ENCODE measurements at places on chromosomes 12 and 14.
A peak's percentile ranks its signal among the peaks of the same experiment; 100 is the strongest.

- DNase-seq = peak; percentile 97
Measured at GRCh38 chr12:49198431-49199155, 9.7 kb upstream of the TUBA1A start.

DNA sequence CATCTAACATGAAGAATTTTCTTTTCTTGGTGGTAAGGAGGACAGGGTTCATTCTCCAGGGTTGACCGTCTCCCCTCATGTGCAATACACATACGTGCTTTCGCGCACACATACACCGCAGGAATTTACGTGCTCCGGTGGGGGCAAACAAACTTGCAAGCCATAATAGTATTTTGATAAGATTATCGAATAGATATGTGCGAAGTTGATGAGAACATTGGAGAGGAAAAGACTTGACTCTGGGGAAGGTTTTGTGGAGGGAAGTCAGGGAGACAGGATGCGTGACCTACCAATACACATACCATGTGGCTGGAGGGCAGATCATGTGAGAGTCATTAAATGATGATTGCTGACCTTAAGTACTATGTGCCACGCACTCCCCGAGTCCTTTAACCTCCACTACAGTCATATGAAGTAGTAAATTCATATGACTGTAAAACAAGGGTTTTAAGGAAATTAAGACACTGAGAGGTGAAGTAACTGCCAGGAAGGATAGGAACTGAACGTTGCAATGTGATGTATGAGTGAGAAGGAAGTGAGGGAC lies 921 bp downstream of the RAD51B start:
- peak; percentile 18 for DNase-seq

DNA sequence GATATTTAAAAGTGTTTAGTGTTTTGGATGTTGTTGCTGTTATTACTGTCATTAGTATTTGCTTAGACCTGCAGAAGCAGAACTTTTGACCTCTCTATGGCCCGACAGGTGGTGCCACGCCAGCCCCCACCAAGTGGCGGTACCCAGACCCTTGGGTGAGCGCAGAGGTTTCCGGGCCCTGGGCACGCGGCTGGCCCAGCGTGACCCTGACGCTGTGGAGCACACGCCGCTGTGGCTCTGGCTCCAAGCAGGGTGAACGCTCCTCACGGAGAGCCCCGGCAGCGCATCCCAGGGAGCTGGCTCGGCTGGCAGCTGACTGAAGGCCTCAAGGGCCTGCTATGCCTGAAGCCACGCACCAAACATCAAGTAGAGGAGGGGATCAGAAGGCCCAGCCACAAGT lies 22.6 kb downstream of the SLC25A47 start:
- no peak for DNase-seq

GRCh38 chr12:52806821-52807543 lies 6.9 kb downstream of the KRT4 start:
- DNase-seq = no peak

GRCh38 chr14:76884853-76885276 lies 58.7 kb downstream of the LRRC74A start:
- DNase-seq = no peak

DNA sequence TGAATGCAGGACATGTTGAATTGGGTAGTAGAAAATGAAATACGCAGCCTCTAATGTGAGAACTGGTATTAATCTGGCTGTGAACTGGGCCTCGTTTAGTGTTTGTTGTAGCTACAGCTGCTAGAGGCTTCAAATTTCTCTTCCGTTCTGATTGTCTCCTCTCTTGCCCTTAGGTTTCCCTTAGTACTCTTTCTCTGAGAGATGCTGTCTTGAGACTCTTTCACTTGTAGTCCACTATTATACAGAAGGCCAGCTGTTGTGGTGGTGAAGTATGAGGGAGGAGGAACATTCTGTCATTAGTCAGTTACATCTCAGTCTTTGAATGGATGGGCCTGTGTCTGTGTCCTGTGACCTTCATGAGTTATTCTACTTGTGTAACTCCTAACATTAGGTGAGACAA lies 322.0 kb downstream of the TMTC2 start:
- DNase-seq = no peak

GRCh38 chr12:54159140-54159539 lies 29.6 kb downstream of the SMUG1 start:
- DNase-seq = no peak

DNA sequence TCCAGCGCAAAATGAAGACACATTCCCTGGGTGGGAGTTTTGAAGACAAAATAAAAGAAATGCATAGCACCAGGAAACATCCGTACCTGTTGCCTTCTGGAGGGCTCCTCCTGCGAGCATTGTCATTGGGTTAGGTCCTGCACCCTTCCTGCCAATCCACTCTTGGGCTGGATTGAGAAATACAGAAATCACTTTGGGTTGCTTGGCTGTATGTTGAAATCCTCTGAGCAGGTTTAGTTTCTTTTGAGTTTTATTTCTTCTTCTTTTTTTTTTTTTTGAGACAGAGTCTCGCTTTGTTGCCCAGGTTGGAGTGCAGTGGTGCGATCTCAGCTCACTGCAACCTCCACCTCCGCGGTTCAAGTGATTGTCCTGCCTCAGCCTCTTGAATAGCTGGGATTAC lies 67.6 kb downstream of the ARF6 start:
- no peak for DNase-seq

GRCh38 chr14:93582516-93582915 lies 151.8 kb downstream of the UNC79 start:
- DNase-seq = no peak

- DNase-seq = no peak
Measured at GRCh38 chr12:66043035-66043434, 87.5 kb downstream of the LLPH start.

DNA sequence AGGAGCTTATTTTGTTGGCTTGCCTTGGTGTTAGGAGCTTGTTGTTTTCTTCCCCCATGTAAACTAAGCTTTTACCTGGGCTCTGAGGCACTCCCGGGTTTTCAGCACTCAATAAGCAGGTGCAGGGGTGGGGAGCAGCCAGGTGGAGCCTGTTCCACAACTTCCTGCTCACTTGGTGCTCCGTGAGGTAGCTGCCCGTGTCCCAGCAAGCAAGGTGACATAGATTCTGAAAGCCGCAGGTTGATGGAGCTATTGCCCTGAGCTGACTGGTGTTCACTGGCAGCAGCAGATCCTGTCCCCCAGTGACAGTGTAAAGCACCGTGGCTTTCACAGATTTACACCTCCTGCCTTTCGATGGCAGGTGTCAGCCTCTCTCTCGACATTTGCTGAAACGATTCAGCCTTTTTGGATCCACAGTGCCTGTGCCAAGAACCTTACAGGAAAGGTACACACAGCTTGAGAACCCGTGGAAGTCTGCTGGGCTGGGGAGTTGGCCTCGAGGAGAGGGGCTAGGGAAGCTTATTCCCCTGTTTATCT lies 295.7 kb upstream of the FKBP4 start:
- DNase-seq = no peak

GRCh38 chr12:123096741-123097140 lies 54.1 kb downstream of the PITPNM2 start:
- no peak for DNase-seq

DNA sequence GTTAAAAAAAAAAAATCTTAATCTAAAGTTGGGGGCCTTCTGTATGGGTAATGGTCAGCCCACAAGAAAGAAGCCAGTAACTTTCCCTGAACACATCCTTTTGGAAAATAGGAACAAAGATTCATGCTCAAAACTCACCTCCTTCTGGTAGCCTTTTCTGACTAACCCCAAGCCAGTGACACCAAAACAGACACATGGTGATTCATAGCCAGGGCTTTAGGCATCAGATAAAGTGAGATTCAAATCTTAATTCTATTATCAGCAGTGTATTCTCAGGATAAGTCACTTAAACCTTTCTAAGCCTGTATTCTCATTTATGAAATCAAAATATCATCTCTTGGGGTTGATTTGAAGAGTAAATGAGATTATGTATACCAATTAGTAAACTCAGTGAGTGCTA lies 4.9 kb downstream of the ATP5MC2 start:
- DNase-seq = no peak

DNA sequence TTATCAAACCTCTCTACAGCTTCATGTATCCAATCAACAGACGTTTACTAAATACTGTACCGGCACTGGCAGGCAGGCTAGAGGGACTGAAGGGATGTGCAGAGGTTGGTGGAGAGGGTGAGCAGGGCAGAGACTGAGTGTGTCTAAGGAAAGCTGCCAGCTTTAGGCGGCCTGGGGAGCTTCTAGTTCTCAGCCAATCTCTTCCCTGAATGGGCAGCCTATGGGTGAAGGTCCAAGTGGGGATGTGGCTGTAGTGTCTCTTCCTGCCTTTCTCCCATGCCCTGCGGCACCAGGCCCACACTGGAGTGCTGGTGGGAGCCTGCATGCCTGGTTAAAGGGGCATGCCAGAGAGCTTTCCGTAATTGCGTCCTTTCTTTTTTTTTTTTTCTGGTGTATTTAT lies 239.8 kb downstream of the CACNA1C start:
- DNase-seq = no peak

DNA sequence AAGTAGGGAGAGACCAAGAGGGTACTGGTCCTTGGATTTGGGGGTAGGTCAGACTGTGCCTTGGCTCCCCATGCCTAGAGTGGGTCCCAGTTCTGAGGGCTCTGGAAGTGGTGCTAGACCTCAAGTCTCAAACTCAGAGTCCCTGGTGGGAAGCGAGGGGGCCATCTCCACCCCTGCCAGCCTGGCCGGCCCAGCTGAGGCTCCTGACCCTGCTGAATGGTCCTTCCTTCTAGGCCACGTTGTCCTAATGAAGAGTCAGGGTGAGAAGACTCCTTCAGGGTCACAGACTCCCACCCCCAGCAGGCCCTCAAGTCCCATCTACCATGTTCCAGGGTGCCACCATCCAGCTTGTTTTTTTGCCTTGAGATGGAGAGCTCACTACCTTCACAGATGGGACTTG lies 12.9 kb downstream of the SERPINA6 start:
- DNase-seq = no peak

DNA sequence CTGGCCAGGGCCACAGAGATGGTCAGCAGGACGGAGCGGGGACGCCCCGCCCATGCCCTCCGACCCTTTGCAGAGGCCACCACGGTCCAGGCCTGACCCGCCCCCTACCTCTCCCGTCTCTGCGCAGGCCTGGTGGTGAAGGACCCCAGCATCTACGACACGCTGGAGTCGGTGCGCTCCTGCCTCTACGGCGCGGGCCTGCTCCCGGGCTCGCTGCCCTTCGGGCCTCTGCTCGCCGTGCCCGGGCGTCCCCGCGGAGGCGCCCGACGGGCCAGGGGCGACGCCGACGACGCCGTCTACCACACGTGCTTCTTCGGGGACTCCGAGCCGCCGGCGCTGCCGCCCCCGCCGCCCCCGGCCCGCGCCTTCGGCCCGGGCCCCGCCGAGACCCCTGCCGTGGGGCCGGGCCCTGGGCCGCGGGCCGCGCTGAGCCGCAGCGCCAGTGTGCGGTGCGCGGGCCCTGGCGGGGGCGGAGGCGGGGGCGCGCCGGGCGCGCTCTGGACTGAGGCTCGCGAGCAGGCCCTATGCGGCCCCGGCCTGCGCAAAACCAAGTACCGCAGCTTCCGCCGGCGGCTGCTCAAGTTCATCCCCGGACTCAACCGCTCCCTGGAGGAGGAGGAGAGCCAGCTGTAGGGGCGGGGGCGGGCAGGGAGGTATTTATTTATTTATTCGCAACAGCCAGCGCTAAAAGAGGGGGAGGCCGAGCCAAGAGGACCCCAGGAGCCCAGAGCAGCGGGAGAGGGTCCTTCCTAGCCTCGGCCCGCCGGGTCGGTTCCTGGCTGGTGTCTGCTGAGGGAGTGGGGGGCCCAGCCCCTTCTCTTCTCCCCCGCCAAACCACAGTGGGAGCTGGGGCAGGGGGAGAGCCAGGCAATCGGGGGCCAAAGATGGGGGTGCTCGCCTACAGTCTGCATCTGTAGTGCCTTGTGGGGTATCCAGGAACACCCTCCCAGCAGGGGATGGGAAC lies 8.1 kb downstream of the TAMALIN start:
- no peak for DNase-seq

- peak; percentile 53 for DNase-seq
Measured at GRCh38 chr12:117236456-117237001, 46.3 kb upstream of the FBXO21 start.

GRCh38 chr12:5745251-5745888 lies 199.7 kb downstream of the ANO2 start:
- DNase-seq = peak; percentile 71

- peak; percentile 34 for DNase-seq
Measured at GRCh38 chr12:80101126-80101525, 1.8 kb downstream of the OTOGL start.

DNA sequence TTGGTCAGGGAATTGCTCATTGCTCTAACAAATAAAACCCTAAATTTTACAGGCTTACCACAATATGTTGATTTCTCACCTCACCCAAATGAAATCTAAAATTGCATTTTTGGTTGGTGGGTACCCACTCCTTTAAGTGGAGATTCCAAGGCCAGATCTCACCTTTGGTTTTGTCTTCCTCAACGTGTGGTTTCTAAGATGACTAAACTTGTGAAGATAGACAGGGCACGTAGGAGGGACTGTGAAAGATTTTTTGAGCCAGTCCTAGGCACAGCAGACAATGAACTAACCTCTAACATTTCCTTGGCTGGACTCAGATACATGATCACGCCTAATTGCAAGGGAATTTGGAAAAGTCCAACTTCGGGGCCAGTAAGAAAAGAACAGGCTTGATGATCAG lies 1003.9 kb downstream of the FLRT2 start:
- no peak for DNase-seq

DNA sequence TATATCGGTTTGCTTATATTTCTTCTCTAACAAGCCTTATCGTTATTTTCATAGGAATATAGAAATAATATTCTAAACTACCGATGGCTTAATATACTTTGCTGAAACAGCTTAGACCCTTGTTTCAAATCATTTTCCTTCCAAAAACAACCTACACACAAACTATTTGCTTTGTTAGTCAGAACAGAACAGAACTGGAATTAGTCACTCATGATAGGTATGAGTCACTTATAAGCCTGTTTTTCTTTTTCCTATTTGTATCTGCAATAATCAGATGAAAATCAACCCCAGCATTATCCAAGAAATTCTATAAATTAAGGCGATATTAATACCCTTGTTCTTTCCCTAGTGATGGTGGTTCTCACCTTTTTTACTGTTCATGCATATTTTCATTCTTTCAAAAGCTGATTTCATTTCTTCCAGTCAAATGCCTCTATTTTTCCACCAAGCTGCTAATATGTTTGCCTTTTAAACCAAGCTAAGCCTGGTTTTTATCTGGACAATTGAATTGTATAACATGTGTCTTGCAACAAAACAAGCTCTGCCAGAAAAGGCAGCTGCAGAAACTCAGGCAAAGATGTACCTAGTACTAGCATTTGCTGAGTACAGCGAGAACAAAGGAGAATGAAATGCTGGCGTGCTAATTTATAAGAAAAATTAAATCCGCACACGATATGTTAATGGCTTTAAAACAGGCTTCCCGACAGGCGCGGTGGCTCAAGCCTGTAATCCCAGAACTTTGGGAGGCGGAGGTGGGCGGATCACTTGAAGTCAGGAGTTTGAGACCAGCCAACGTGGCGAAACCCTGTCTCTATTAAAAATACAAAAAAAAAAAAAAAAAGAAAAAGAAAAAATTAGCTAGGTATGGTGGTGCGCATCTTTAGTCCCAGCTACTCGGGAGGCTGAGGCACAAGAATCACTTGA lies 1418.2 kb downstream of the AACS start:
- peak; percentile 44 for DNase-seq

DNA sequence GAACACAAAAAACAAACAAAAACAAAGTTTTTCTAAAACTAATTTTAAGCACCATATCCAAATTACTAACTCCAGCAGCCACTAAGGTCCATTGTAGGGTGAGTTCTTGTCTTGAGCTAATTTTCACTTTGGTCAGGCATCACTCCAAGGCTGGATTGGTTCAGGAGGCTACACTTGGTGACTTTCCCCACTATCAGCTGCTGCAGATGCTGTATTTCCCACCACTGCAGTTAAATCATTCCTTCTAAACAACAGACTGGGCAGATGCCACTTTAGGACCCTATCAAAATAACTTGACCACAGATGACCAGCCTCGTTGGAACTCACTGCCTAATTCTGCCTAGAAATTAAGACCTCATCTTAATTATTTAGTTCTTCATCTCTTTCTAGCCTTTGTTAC lies 140.5 kb downstream of the SLC16A7 start:
- peak; percentile 7 for DNase-seq

Measured in fibroblast of upper back skin (primary cell).